ENCODE measurements at places on chromosomes 2 and 18.

DNA sequence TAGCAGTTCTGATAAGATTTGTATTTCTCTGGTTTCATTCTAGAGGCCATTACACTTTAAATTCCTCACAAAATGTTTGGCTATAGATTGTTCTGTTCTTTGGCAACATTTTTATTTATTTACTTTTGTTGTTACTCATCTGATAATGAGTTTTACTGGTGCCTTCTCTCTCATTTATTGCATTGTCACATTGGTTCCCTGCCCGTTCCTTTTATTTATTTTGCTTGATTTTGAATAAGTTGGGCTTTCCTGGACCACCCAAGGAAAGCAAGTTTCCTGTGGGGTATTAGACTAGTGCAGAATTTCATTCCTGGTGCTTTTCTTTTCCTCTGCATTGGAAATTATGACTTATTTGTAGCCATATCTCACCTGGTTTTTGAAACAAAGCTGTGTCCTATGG is 232.0 kb downstream of the SOCS6 start:
- DNase-seq = no peak

- no peak for DNase-seq
These were observed 147.3 kb downstream of the B3GNT2 start for GRCh38 chr2:62343206-62343605.

DNA sequence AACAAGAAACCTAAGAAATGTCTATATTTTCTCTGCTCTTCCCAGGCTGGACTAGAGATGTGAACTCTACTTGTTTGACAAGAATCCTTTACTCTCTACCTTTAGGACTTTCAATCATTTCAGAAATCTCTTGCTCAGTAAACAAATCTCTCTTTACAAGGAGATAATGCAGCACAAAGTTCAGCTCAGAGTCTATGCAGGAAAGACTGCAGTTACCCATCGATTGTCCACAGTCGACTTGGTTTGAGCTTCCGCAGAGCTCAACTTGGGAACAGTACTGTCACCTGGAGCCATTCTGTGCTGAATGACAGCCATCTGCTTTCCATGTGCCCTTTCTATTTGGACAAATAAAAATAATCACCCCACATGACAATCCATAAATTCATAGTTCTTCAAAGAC is 259.7 kb upstream of the STON1 start:
- DNase-seq = no peak

DNA sequence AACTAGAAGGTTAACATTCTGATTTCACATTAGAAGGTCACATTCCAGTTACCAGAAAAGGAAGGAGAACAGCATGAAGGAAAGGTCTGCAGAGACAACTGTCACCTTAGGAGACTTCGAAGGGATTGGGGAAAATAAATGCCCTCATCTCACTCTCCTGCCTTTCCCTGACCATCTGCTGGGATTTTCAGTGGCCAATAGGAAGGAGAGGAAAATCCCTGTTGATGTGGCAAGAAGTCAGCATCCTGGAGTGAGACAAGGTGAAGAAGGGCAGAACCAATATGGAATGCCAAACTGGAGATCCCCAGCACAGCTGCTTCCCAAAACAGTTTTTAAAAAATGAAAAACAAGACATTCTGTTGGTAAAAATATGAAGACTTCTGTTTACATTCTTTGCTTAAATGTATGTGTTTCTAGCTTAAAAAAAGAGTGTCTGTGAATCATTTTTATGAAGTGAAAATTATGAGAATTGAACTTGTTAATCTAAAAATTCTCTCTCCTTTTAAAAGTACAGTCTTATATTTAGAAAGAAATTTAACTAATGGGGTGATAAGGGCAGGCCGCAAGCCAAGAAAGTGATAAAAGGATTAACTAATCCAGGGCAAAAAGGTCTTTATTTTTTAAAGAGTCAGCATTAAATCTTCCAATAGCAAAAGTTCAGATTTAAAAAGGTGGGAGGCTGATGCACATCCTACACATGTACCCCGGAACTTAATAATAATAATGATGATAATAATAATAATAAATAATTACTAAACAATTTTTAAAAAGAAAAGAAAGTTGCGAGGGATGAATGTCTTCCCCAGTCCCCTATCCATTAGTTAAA is 160.6 kb upstream of the DOK6 start:
- no peak for DNase-seq

DNA sequence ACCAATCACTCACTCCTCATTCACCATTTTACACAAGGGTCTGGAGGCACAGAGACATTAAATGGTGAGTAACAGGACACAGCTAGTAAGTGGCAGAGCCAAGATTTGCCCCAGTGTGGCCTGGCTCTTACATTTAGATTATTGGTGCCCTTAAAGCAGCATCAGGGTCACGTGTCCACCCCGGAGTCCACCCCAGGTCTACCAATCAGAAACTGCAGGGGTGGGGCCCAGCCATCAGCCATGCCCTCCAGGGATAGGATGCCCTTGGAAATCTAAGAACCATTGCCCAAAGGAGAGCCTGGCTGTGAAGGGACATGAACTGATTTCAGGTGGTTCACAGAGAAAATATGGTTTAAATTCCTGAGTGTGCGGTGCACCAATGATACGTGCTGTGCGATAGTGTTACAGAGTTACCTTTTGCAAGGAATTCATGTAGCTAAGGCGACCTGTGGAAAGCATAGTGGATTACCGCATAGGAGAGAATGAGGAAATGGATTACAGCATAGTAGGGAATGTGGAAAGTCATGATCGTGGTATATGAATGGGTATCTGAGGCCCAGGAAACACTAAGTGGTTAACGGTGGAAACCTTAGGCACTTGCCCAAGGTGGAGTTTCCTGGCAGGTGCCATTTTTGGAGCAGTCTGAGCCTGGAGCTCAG is 17.8 kb downstream of the IGFBP5 start:
- no peak for DNase-seq
